ENCODE measurements at places on chromosomes 5 and 9.

DNA sequence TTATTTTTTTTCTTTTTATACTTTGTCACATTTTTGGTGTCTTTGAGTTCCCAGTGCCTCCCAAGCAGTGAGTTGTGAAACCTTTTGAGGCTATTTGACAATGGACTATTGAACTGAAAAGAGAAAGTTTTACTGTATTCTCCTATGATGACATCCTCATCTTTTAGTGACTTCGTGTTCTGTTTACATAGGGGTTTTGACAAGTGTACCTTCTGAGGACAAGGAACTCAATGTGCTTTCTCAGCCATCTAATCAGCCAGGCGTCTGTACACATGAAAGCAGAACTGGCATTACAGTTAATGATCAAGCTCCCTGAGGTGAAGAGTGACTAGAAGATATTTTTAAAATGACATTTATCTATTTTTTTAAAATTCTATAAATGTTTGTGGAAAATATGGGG, 175.5 kb downstream of the ANXA1 start:
- no peak for DNase-seq

- DNase-seq: no peak
Observed at GRCh38 chr9:2257248-2257929, 242.2 kb downstream of the SMARCA2 start.

- DNase-seq: no peak
Observed at GRCh38 chr5:157184117-157184670, 3.6 kb downstream of the ITK start.

GRCh38 chr9:137317021-137317717, 15.1 kb upstream of the NRARP start:
- no peak for DNase-seq

- no peak for DNase-seq
Observed at GRCh38 chr9:69425136-69425801, 100.3 kb downstream of the ENTREP1 start.

GRCh38 chr5:173941758-173942401, 47.1 kb upstream of the C5orf47 start:
- DNase-seq: no peak

DNA sequence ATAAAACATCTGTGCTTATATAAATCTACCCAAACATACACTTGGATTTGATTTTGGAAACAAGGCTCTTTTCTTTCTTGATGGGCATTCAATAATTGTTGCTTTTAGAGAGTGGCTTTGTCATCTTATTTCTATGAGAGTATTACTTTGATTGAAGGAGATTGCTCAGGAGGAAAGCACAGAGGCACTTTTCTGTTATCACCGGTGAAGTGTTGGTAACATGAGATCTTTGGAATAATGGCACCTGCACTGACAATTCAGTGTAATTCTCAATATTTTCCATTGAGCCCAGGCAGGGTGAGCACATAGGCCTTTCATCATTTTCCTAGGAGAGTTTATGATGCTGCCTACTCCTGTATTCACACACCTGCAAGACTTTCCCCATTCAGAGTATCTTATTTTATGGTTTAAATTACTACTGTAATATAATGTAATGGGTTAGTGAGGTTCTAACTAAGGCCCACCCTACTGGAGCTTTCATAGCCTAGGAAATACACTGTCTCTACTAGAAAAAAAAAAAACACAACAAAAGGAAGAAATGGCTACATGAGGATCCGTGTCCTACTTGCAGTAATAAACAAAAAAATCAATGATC, 244.3 kb downstream of the DENND1A start:
- no peak for DNase-seq

DNA sequence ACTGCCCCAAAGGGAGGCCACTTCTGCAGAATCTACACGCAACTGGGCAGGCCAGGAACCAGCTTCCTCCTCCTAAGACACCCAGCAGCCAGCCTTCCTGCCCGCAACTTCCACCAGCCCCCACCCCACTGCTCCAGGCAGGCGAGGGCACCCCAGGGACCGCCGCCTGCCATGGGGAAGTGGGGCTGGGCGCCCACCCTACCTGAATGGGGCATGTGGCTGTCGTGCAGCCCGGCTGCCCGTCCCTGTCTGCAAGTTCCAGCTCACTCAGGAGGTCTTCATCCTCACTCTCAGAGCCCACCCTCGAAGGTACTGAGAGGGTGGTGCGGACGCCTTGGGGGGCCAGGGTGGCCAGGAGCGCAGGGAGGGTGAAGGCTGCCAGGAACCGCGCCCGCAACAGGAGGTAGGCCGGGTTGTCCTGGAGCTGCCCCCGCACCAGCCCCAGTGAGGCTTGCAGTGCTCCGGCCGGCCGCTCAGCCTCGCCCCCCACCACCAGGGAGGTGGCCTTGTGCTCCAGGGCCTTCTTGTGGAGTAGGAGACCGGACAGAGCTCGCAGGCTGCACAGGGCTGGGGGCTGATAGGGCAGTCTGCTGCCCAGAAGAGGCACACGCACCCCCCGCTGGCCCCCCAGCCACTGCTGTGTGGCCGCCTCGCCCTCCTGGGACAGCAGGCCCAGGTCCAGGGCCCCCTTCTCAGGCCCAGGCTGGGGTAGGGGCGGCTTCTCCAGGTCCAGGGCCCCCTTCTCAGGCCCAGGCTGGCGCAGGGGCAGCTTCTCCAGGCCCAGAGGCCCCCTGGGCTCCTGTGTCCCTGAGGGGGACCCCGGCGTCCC, 4.1 kb upstream of the CARD9 start:
- no peak for DNase-seq
